Fibroblast of upper back skin (primary cell): ENCODE measurements at places on chromosomes 6 and 20.

- DNase-seq: peak; percentile 77
These were observed 81.6 kb downstream of the EPB41L2 start for GRCh38 chr6:130981409-130981808.

- peak; percentile 35 for DNase-seq
These were observed 45.8 kb downstream of the TM9SF4 start for GRCh38 chr20:32155017-32155981.

GRCh38 chr20:36742558-36742957 is 3.3 kb downstream of the NDRG3 start:
- DNase-seq: no peak

DNA sequence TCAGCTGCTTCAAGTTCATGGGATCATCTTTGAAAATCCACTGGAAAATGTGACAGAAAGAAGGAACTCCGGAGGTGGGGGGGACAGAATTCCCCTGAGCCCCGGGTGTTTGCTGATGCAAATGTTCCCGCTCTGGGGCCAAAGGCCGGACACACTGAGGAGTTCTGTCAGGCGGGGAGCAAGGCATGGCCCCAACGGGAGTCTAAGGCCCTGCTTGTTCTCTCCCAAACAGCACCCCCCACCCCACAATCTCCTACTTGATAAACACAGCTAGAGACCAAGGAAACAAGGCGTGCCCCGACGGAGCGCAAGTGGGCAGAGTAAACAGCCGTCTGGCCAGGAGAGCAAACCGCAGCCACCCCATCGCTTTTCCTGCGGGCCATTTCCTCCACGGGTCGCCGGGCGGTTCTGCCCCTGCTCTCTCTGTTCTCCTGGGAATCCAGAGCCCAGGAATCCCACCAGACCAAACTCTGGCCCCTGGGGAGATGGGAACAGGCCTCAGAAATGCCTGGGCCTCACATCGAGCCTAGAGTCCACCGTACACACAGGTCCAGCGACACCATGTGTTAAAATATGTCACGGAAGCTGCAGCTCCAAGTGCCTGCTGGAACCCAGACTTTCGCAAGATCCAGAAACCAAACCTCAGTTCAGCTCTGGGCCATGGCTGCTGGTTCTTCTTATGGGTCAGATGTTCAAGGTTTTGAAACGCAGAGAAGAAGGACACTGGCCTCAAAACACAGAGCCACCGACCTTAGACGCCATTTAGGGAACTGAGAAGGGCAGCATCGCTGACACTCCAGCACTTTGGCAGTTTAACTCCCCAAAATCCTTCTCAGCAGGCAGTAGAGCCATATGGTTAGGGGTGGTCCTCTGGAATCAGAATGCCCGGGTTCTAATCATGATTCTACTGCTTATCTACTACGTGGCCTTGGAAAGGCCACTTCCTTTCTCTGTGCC is 104.2 kb downstream of the PREX1 start:
- no peak for DNase-seq

- DNase-seq: no peak
These were observed 73.0 kb downstream of the TIAM2 start for GRCh38 chr6:155067956-155068615.

GRCh38 chr6:160756871-160757270 is 54.8 kb downstream of the PLG start:
- no peak for DNase-seq

- DNase-seq: no peak
These were observed 28.5 kb upstream of the EFHC1 start for GRCh38 chr6:52391599-52391998.

DNA sequence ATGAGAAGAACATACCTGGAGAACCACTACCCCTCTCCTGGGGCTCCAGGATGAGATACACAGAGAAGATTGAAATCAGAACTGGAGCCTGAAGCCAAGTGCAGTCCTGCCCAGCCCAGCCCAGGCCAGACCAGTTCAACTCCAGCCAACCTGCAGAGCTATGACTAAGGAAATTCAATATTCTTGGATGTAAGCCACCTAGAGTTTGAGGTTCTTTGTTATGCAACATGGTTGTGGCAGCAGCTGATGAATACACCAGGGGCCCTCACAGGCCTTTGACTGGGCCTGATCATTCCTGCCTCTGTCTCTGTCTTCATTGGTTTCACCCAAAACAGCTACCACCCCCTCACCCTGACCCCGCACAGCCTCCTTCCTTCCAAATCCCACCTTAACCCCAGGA is 167.8 kb downstream of the LRFN2 start:
- DNase-seq: peak; percentile 6

GRCh38 chr6:39791311-39791710 is 865 bp upstream of the DAAM2 start:
- DNase-seq: peak; percentile 53

GRCh38 chr6:129812145-129812777 is 48.9 kb downstream of the TMEM244 start:
- DNase-seq: no peak

DNA sequence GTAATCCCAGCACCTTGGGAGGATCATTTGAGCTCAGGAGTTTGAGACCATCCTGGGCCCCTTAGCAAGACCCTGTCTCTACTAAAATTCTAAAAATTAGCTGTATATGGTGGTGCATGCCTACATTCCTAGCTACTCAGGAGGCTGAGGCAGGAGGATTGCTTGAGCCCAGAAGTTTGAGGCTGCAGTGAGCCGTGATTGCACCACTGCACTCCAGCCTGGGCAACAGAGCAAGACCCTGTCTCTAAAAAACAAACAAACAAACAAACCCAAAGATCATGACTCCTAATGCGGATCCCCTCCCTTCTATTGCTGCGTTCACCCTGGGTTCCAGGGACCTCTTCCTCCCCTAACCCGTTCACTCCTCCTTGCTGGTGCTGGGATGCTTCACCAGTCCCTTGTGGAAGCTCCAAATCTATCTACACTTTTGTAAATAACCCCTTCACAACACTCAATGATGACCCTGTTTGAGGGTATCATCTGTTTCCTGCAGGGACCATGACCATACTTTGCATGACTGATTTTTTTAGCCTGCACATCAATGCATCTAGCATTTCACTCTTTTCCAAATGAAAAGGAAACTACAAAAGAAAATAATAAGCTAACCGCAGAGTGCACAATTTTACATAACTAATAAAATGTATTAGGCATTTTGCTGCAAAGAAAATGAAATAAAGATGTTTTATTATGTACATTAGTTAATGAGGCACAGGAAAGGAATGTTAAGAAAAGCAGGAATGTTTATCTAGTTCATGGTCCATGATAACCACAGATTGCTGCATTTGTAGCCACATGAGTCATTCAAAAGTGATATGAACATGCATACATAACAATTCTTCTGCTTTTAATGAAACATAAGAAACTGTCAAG is 30.5 kb upstream of the IPCEF1 start:
- DNase-seq: peak; percentile 94

GRCh38 chr6:10507715-10508114 is 13.4 kb upstream of the GCNT2 start:
- no peak for DNase-seq

DNA sequence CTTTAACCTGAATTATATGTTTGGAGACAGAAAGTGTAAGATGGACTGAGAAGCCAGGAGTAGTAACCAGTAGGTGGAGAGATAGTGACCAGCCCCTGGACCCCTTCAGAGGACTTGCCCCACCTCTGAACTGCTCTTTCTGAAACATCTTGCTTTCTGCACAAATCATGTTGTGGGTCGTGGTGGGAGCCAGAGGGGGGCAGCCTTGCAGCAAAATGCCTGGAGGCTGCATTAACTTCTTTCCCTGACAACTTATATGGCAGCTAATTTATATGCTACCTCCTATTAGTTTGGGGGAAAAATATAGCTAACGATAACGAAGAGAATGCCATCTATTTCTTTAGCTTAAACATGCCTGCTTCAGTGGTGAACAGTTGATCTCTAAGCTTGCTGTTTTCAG is 859.8 kb downstream of the MAFB start:
- DNase-seq: peak; percentile 43

DNA sequence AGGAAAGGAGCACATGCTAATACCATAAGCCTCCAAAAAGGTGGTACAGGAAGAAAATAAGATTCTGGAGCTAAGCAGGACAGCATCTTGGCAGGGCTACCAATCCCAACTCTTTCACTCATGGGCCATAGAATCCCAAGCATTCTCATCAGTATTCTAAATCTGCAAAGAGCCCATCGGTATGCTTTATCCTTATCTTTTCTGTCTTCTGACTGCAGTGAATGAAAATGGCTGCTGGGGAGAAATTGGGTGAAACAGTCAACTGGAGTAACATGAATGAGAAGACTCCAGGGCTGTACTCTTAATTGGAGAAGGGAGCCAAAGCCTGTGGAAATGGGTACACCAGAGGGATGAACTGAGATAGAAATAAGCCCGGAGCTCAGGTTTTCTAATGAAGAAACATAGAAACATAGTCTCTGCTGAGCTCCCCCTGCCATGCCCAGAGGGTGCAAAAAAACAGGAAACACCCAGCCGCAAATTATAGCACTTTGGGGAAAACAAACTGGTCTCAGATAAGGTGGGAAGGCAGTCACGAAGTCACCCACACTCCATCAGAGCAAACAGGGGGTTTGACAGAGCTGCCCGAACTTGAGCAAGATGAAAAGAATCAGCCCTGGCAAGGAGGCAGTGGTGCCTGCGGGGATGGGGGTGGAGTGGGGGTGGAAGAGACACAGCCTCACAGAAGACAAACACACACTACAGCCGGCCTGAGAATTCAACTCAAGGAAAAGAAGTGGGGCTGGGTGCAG is 35.4 kb upstream of the E2F3 start:
- no peak for DNase-seq

DNA sequence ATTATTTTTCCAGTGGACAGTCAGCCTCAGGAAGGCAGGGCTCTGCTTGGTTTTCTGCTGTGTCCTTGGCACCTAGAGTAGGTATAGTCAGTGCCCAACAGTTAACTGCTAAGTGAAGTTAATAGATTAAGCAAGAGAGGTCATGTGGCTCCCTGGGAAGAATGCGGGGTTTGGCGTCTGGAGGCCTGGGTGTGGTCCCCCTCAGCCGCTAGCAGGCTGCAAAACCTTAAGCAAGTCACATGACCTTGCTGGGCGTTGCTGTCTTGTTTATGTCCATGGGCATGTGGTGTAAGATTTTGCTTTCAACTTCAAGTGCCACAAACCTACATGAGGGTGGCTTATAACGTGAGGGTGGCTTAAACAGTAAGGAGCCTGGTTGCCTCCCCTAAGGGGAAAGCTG is 75.5 kb upstream of the SCP2D1 start:
- DNase-seq: no peak

- peak; percentile 96 for DNase-seq
These were observed 63.5 kb downstream of the THBS2 start for GRCh38 chr6:169190144-169190584.

GRCh38 chr20:63295846-63296245 is 2.9 kb downstream of the COL20A1 start:
- DNase-seq: no peak

DNA sequence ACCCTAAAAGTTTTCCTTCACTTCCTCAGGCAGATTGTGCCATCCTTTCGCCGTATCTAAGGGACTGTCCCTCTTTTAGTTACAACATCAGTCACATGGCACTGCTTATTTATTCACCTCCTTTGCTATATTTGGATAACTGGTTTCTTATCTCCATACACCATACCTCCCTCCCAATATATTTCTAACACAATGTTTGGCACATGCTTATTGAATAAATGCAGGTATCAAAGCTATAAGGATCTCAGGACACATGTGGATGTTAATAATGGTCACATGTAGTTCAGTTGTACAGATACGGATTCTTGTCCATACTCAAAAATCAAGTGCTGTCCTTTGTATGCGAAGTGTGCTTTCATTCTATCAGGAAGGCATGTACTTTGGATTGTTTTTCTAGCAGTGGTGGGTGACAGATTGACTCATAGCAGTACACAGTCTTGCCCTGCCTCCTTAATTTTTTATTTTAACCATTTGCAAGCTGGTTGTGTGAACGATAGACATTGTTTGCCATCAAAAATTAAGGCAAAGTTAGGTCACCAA is 407.1 kb upstream of the RUNX2 start:
- DNase-seq: no peak

DNA sequence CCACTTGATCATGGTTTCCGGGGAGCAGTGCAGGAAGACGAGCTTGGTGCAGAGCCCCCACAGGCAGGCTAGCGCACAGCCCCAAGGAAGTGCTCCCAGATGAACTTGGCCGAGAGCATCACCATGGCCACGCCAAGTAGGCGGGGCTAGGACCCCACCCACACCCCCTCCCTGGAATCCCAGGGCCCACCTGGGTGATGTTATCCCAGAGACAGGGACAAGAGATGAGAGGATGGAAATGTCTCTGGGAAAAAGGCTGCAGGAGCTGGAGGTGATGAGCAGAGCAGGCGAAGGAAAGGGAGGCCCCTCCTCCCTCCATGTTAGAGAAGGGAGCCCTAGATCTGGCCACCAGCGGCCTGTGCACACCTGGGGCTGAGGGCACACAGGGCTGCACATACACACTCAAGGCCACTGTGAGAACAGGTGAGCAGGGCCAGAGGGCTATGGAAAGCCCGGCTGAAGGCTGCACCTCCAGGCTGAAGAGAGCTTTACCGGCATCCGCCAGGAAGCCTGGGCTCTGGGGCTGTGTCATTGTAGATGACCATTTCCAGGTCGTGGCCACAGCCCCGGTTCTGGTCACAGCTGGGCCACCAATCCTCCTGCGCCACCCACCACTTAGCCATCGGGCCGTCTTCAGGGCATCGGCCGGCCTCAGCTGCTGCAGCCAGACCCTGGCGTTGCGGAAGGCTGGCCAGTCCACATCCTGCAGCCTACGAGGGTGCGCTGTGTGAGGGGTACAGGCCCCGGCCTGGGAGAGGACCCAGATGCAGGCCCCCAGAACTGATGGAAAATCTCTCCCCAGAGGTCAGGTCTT is 24.9 kb downstream of the NPEPL1 start:
- no peak for DNase-seq

- no peak for DNase-seq
These were observed 9.1 kb downstream of the XKR7 start for GRCh38 chr20:31977080-31977479.

DNA sequence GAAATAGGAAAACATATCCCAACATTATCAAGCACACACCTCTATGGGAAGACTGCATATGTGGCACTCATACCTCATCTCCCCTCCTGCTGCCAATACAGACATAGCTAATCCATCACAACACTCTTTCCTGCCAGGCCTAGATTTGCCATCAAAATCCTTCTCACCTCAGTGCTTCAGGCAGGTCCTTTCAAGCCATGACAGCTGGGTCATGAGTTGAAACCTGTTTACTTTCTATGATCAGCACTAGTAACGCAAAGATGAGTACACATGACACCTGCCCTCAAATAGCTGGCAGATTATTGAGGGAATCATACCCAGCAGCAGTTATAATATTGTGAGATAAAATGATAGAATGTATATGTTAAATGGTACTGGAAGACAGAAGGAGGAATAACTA is 183.1 kb downstream of the AIG1 start:
- DNase-seq: no peak

- DNase-seq: peak; percentile 71
These were observed 7.9 kb downstream of the EXOC2 start for GRCh38 chr6:684831-685636.

- no peak for DNase-seq
These were observed 8.3 kb upstream of the MRPS18A start for GRCh38 chr6:43695967-43696291.

DNA sequence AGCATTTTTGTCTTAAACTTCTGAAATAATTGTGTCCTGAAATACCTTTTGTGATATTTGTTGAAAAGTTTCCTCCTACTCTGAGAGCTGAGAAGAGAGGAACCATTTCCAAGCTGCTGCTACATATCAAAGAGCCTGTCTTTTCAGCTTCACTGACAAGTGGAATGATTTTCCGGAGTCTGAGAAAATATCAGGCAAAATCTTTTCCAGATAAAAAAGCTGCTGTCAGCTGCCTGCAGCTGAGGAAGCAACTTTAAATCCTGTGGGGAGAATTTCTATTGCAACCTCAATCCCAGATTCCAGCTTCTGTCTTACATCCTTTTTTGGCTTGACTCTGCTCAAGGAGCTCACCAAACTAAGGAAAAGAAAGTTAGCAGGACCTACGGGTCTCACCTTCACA is 904.3 kb downstream of the PHF3 start:
- DNase-seq: no peak
